ENCODE measurements at places on chromosomes 4 and X.

GRCh38 chrX:149762696-149763614 lies 10.9 kb upstream of the HSFX1 start:
- DNase-seq, result no peak

DNA sequence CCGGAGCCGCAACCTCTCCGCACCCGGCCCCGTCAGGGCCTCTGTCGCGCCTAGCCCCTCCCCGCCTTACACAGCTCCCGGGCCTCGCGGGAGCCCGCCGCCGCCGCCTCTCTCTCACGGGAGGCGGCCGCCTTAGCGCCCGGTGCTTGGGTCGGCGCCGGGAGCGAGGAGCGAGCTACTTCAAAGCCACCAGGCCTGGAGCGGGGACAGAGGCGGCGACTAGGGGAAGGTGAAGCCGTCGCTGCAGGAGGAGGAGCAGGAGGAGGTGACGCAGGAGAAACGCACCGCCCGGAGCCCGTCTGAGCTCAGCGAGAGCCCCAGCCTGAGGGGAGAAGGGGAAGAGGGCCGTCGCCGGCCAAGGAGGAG lies 250 bp downstream of the USP9X start:
- DNase-seq, result no peak

GRCh38 chr4:121344098-121344497 lies 36.7 kb downstream of the QRFPR start:
- DNase-seq, result no peak

- no peak for DNase-seq
These were observed 30.5 kb upstream of the TEX13C start for GRCh38 chrX:125289209-125289608.

GRCh38 chr4:186771624-186772023 lies 48.0 kb upstream of the FAT1 start:
- DNase-seq, result no peak
